Activated T-helper 1 cell treated with anti-CD3 and anti-CD28 coated beads, Interleukin-2, amount 50 U/mL, for 16 hours (primary cell): ENCODE measurements at places on chromosomes 2 and 18.

- DNase-seq: no peak
These were observed 38.9 kb upstream of the MGAT4A start for GRCh38 chr2:98769784-98770183.

- DNase-seq: no peak
These were observed 62.9 kb downstream of the FHOD3 start for GRCh38 chr18:36360256-36360909.

DNA sequence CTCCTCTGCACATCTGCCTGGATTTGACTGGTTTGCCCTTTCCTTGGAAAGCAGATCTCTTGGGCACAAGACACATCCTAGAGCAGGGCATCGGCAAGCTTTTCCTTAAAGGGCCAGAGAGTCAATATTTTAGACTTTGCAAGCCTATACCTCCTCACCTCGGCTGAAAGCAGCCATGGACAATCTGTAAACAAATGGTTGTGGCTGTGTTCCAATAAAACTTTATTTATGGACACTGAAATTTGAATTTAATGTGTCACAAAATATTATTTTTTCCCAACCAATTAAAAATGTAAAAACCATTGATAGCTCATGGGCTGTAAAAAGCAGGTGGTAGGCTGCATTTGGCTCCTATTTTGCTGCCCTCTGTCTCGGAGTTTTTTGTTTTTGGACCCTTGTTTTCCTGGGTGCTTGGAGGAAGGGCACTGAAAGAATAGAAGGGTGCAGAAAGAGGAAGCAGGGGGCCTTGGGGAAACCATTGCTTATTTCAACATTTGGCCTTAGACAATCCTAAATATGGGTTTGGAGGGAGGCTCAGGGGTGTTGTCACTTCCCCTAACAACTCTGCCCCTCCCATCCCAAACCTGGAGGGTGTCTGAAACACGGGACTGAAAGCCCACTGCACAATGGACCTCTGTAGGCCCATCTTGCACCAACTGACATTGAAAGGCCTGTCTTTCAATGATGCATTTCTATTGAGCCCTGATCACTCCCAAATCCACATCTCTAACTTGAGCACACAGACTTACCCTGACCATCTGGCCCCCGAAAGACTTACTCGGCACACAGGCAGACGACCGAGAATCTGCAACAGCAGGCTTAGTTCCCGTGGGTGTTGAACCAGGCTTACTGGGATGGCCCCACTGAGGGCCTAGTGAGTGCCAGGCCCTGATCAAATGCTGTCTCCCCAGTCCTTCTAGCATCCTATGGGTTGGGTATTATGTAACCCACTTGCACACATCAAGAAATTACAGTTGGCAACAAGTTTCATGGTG is 7.1 kb upstream of the ZFP36L2 start:
- DNase-seq: no peak

GRCh38 chr2:200618590-200619021 is 32.8 kb downstream of the AOX1 start:
- DNase-seq: no peak
